ENCODE measurements at places on chromosomes 12 and 14. TPM values are rescaled to one million over a fixed set of nuclear protein-coding genes. Genes with fewer than 3 reads are reported as not detected.

- peak; percentile 6 for DNase-seq
Measured at GRCh38 chr12:45655186-45655585, 74.3 kb upstream of the ARID2 start.

DNA sequence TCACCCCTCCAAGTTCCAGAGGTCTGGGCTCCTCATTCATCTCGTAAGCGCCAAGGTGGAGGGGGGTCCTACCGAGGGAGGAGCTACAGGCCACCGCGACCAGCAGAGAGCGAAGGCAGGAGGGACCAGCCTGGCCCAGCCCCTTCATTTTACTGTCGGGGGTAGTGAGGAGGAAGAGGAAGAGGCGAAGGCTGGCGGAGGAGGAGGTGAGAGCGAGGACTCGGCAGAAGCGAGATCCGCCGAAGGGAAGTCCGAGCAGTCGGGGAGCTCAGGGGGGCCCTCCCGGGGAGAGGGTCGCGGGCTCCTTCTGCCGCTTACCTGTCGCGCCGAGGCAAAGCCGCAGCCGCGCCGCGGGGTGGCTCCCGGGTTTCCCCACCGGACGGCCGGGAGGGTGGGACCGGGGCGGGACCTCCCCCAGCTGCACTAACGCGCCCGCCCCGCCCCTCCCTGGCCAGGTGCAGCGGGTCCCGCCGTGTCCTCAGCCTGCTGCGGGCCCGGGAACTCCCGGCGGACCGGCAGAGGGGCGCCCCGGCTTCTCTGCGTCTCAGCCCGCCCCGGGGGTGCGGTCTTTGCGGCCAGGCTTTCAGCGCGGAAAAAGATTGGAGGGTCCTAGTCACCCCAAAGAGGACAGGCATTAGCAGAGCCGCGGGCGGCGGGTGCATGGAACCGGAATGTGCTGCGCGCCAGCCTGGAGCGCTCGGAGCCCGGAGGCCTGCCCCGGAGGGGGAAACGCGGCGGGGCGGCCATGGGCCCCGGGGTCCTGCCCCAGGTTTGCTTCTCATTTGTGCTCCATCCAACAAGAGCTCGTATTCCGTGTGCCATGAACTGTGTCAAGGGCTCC lies at the start of gene GALNT6:
Gene GALNT6, minus strand, starts transcription at position 124 of the 841 bp plus-strand sequence. CDS start 11,625 bp downstream, outside the sequence.
- peak; percentile 55 for DNase-seq

GRCh38 chr14:61492474-61492873 lies 171.1 kb downstream of the PRKCH start:
- DNase-seq = no peak

DNA sequence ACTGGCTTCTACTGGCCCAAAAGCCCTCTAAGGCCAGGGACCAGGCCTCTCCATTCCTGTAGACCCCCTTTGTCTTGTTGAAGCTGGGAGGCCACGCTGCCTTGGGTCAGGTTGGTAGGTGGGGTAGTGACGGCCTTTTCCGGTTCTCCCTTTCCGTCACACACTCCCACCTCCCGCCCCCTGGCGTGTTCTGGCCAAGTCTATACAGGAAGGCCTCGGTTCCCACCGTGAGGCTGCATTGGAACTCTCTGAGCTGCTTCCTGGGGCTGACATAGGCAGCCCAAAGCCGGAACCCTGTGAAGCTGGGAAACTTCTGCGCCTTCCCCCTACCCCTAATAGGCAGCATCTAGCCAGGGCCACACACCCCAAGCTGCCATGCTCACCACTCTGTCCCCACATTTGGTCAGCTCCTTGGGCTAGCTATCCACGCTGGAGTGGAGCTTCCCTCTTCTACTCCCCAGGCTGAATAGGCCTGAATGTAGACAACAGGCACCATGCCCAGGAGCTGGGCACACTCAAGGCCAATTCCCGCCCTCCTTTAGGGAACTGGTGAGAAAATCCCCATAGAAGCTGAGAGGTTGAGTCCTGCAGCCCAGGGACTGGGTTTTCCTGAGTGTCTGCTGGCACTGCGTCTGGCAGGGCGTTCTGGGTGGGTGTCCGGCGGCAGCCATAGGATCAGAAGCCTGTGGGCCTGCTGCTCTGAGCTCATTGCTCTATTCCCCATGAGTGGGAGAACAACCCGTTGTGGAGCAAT lies 35.7 kb downstream of the RIN3 start:
- DNase-seq = peak; percentile 86

GRCh38 chr12:68591734-68592418 lies 18.8 kb upstream of the RAP1B start:
- no peak for DNase-seq

DNA sequence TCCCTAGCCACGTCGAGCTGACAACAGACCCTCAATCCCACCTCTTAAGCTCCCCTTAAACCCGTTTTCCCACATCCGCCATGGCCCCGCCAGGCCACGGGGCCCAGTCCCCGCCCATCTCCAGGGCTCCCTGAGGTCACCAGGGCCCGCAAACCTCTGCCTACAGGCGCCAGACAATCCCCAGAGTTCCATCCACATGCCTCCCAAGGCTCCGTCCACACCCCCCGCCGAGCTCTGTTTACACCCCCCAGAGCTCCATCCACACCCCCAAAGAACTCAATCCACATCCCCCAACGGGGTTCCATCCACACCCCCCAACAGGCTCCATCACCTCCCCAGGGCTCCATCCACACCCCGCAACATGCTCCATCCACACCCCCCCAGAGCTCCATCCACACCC lies 9.2 kb downstream of the JAG2 start:
- DNase-seq = no peak

DNA sequence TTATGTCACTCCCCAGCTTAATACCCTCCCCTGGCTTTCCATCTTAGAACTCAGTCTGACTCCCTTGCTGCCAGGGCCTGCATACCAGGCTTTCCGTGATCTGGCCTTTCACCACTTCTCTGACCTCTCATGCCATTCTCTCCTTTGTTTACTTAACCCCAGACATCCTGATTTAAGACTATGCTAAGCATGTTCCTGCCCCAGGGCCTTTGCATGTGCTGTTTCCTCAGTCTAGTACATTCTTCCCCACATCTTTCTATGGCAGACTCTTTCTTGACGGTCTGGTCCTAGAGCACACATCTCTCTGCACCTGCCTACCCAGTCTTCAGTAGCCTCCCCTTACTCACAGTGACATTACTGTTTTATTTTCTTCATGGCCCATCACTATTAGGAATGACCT lies 42.2 kb downstream of the PLXNC1 start:
- no peak for DNase-seq

DNA sequence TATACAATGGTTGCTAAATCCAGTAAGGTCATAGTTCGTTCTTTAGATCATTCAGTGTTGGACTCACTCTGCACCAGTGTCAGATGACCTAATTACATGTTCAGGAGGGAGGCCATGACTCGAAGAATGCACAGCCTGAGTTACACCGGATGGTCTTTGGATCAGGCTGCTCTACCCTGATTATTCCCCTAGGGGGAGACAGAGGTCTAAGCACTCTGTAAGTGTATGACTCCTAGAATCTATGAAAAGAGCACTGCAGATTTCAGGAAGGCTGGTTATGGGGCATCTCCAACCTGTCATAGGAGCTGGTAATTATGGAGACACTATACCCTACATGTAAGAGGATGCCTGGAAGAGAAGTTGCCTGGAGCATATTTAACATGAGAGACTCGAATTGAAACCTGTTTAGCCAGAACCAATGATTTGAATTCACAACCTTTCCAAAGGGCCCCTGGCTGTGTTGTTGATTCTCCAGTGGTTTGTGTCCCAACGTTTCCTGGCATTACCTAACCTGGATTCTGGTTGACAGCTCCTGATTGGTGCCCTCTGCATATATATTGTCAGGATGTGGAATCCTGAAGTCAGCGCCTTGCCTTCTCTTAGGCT lies at the start of gene MUCL1:
Gene MUCL1, plus strand, starts transcription at position 584 of the 606 bp plus-strand sequence. CDS start 67 bp downstream, outside the sequence.
- DNase-seq = peak; percentile 82

SERPINA10 gene
- not detected for total RNA-seq
